GM23248 (cell line): ENCODE measurements at places on chromosomes 1 and 21. TPM values are rescaled to one million over a fixed set of nuclear protein-coding genes. Genes with fewer than 3 reads are reported as not detected.

ELF3 gene
- total RNA-seq: under 0.01 TPM in 1 of 2 replicates, not detected in the other

- no peak overlapping the region for H3K27ac ChIP-seq
- DNase-seq: no peak
- H3K36me3 ChIP-seq: no peaks in the 10 kb centered on the region
- no peaks in the 10 kb centered on the region for H3K4me1 ChIP-seq
- peaks cover 6% of the 10 kb centered on the region for H3K27me3 ChIP-seq
Measured at GRCh38 chr1:42889264-42889663, 42.9 kb downstream of the ZNF691 start.

- no peaks in the 10 kb centered on the region for H3K4me1 ChIP-seq
- peaks cover 31% of the 10 kb centered on the region for H3K27me3 ChIP-seq
- no peaks in the 10 kb centered on the region for H3K36me3 ChIP-seq
- H3K4me3 ChIP-seq: no peak overlapping the region
Measured at GRCh38 chr1:226568077-226568831, 19.7 kb downstream of the STUM start.

GRCh38 chr1:180003026-180003695 is 48.6 kb downstream of the CEP350 start:
- no peak overlapping the region for H3K27ac ChIP-seq
- H3K36me3 ChIP-seq: peaks cover 16% of the 10 kb centered on the region
- no peak for DNase-seq
- no peak overlapping the region for H3K4me3 ChIP-seq
- H3K4me1 ChIP-seq: peaks cover 13% of the 10 kb centered on the region

GRCh38 chr1:204846546-204846945 is 24.1 kb upstream of the NFASC start:
- H3K36me3 ChIP-seq: no peaks in the 10 kb centered on the region
- no peak for DNase-seq
- H3K27me3 ChIP-seq: no peaks in the 10 kb centered on the region

- no peaks in the 10 kb centered on the region for H3K36me3 ChIP-seq
- no peak for DNase-seq
- no peaks in the 10 kb centered on the region for H3K27me3 ChIP-seq
- H3K27ac ChIP-seq: no peak overlapping the region
- H3K4me3 ChIP-seq: no peak overlapping the region
Measured at GRCh38 chr1:9265037-9265436, 27.7 kb upstream of the SPSB1 start.
